ENCODE measurements at places on chromosomes 6 and 20.

DNA sequence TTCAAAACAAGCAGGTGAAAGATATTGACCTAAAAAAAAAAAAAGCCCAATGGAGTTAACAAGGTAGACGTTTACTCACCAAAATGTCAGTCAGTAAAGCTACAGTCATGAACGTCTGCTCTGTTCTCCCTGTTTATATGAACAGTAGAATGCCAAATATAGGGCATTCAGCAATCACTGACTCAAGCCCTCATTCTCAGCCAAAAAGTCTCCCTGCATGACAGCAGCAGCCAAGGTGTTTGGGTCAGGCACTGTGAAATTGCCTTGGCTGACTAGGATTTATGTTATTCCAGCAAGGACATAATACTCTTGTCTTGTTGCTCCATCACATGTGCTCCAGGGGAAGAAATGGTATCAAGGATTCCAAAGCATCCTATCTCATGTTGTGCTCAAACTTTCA lies 194.7 kb upstream of the RSPO3 start:
- DNase-seq, result no peak

- no peak for DNase-seq
These were observed 199.2 kb upstream of the NT5E start for GRCh38 chr6:85250586-85251220.

DNA sequence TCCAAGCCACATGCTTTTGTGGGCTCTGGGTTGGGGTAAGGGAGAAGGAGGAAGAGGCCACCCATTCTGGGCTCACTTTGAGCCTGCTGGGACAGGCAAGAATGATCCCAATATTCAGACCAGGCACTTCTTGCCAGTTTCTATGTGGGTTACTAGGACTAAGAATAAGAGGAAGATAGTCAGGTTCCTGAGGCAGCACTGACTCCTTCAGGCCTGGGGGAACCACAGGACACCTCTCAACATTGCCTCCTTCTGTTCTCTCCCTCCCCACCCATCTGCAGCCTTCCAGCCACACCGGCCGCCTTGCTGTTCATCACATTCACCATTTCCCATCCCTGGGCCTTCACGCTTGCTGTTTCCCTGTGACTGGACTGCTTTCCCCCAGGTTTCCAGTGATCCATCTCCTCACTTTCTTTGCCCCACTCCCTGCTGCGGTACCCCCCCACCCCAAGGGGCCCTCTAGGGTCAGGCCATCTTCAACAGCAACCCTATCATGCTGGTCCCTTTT lies 69.2 kb upstream of the SIRPA start:
- DNase-seq, result peak; percentile 27

- DNase-seq, result no peak
These were observed 14.0 kb downstream of the POM121L2 start for GRCh38 chr6:27297857-27298730.

- no peak for DNase-seq
These were observed 52.9 kb upstream of the SIM1 start for GRCh38 chr6:100517633-100518032.

DNA sequence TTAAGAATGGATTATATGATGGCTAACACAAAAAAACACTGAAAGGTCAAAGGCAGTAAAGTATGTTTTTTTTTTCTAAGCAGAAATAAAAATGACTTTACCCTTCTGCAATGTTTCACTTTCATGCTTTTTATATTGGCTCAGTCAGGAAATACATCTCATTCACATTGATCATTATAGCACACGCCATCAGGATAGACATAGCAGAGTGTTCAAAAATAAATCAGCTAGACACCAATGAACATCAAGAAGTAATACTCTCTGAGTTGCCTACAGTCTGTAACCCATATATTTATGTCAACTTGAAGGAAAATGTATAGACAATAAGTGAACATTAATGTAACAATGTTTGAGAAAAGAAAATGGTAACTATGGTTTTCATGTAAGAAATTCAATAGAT lies 535.2 kb upstream of the EPHA7 start:
- no peak for DNase-seq

- no peak for DNase-seq
These were observed 6.9 kb upstream of the SYNDIG1 start for GRCh38 chr20:24462460-24463010.

DNA sequence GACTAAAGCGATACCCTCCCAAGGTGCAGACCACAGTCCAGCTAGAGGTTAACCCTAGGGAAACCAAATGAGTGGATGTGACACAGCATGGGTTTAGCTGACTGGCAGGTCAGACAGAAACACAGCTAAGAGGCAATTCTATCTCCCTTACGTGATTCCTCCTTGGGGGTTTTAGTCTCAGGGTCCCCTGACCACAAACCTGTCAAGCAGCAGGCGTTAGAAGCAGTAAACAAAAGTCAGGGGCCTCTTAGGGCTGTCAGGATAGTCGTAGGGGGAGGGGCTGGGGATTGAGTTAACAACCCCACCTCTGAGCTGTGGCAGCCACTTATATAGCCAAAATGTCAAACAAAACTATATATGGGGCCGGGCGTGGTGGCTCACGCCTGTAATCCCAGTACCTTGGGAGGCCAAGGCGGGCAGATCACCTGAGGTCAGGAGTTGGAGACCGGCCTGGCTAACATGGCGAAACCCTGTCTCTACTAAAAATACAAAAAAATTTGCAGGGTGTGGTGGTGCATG lies 13.6 kb downstream of the KCNK5 start:
- no peak for DNase-seq

DNA sequence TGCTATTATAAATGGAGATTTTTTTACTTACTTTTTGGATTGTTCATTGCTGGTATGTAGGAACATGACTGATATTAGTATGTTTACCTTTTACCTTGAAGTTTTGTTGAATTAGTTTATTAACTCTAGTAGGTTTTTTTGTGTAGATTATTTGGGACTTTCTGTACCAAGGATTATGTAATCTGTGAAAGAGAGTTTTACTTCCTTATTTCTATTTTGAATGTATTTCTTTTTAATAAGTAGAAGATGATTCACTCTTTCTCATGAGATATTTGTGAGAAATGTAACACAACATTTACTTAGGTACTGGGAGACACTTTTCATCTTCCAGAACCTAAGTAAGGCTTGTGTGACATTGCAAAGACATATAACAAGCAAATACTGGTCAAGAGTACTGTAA lies 473.9 kb upstream of the HS3ST5 start:
- DNase-seq, result no peak

DNA sequence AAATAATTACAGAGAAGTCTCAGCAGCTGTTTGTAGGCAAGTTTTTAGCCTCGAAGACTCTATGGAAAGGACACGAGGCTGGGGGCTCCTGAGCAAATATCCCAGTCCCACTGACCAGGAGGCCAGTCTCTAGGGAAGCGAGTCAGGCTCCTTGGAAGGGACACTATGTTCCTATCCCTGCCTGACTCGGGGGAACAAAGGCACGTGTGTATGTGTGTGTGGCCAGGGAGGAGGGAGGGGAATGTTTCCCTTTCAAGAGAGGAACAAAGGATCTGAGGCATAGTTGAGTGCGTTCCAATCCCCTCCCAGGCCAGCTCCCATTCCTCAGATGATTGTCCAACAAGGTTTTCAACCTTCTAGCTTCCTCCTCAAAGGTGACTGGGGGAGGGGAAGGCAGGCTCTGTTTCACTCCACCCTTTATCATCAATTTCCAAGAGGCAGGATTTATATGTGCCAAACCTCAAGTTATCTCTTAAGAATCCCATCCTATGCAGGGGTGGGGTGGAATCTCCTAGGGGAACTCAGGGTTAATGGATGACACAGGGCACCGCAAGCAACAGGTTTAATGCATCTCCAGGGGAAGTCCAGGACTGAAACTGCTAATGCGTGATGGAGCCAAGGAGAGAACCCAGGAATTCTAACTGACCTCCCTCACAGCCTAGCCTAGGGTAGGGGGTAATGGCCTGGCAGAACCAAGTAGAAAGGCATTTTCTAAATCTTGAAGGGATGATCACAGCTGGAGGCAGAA lies 9.9 kb downstream of the BCL2L1 start:
- DNase-seq, result no peak

DNA sequence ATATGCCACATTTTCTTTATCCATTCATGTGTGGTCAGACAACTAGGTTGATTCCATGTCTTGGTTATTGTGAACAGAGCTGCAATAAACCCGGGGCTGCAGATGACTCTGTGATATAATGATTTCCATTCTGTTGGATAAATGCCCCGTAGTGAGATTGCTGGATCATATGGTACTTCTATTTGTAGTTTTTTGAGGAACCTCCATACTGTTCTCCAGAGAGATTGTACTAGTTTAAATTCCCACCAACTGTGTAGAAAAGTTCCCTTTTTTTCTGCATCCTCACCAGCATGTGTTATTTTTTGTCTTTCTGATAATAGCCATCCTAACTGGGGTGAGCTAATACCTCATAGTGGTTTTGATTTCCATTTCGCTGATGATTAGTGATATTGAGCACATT lies 62.2 kb upstream of the MAP3K4 start:
- DNase-seq, result no peak

GRCh38 chr6:159062564-159062945 lies 17.8 kb upstream of the TAGAP start:
- peak; percentile 68 for DNase-seq

GRCh38 chr20:44590980-44591778 lies 8.8 kb downstream of the PKIG start:
- no peak for DNase-seq

GRCh38 chr6:36290668-36291620 lies 21.1 kb downstream of the PNPLA1 start:
- peak; percentile 86 for DNase-seq

DNA sequence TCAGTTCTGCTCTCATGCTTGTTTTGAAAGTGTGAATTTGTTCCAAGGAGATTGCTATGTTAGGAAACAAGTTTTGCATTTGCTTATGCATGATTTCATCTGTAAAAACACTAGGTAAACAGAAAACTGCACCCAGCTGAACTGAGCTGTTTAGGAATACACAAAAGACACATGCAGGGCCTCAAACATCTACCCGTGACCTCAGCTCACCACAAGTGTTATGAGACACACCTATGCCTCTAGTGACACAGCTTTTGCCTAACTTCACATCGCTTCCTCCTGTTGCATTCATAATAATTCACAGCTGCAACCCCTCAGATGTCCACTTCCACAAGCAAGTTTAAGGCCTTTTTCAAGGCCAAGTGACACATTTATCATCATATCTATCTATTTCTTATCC lies 98.0 kb upstream of the SLC24A3 start:
- DNase-seq, result no peak

- no peak for DNase-seq
These were observed 60.8 kb downstream of the FAXC start for GRCh38 chr6:99288668-99289067.

DNA sequence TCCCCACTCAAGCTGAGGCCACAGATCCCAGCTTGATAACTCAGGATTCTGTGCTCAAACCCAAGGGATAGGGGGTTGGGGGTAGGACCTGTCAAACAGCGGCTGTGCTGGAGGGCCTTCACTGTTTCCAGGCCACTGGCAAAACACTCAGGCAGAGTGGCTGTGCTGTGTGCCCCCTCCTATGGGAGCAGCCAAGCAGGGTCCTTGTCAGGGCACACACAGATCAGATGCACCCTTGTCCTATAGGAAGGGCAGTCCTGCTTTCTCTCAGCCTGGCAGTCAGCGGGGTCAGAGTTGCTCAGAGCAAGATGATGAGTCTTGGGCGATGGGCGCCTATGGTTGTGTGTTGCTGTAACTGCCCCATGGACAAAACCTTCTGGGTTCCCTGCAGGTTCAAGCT lies 554.8 kb downstream of the TBC1D32 start:
- no peak for DNase-seq

DNA sequence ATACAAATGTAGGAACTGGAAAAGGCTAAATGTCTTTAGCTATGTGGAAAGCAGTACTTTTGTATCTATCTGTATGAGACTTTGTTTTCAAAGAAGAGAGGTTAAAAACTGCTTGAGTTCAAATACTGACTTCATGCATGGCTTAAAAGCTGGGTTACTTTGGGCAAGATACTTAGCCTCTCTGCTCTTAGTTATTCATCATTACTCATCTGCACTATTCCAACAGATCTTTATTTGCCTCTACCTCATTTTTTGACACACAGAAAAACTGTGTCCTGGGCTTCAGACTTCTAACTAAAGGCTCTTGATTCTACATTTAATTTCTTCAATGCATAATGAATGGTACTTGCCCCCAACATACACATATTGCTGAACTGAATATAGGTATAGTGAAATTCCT lies 114.8 kb downstream of the DST start:
- no peak for DNase-seq

- DNase-seq, result no peak
These were observed 125.7 kb downstream of the TOX2 start for GRCh38 chr20:44040202-44040915.

DNA sequence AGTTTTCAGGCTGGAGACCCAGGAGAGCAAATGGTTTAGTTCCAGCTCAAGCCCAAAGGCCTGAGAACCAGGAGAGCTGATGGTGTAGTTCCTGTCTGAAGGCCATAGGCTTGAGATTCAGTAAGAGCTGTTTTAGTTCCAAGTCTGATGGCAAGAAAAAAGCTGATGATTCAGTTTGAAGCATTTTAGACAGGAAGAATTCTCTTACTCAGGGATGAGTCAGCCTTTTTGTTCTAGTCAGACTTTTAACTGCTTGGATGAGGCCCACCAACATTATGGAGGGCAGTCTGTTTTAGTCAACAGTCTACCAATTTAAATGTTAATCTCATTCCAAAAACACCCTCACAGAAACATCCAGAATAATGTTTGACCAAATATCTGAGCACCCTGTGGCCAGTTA lies 2.5 kb downstream of the ZSCAN26 start:
- peak; percentile 63 for DNase-seq

DNA sequence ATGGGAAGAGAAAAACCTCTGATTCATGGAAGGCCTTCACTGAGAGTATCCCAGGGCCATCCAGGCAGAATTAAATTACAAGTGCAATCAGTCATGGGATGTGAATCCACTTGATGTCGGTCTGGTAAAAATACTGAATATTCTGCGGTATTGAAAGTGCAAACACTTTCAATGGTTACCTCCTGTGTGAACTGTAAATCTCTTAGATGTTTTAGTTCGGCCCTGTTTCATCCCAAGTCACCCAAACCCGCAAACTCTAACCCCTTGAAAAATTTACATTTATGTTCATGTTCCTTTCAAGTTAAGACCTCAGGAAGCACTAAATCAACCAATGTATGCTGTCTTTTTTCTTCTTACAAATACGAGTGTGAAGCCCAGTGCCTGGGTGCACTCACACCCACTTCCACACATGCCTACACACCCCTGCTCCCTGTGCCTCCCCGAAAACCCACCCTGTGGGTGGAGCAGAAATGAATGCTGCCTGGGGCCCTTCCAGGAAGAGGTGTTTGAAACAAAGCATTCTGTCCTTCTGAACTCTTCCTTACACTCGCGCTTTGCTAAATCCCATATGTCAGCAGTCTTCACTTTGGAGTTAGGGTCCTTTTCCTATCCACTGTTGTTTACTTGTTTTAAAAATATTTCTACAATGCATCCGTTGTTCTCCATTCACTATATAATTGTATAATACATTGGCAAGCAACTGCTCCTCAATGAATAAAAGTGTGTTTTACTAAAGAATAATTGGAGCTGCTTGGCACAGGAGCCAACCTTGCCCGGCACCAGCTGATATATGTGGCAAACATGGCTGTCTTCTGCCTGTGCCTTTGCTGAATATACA lies 62.7 kb downstream of the FYN start:
- DNase-seq, result no peak
